PC-3 (cell line): ENCODE measurements at places on chromosomes 3 and 15.
A peak's percentile ranks its signal among the peaks of the same experiment; 100 is the strongest.

DNA sequence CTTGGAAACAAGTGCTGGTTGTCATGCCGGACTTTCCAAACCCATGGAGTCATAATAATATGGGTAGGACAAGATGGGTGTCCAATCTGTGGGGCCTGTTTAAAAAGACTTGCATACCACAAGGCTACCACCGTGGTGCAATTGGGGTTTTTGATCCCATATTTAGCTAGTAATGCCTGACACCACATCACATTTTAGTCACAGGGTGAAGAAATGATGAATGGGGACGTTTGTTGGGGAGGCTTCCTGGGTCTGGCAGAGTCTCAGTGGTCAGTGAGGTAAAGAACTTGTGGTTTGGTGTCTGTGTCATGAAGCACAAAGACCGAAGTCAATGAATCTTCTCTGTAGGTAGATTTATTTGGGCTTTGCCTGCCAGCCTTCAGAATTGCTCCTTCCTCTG, 31.0 kb downstream of the P3H2 start:
- DNase-seq = peak; percentile 12

- peak; percentile 55 for DNase-seq
These were observed 16.0 kb downstream of the SEC61A1 start for GRCh38 chr3:128068156-128068620.

- no peak for DNase-seq
These were observed 30.1 kb upstream of the IP6K2 start for GRCh38 chr3:48747015-48747615.

GRCh38 chr3:32160706-32161214, 54.3 kb downstream of the GPD1L start:
- DNase-seq = no peak

GRCh38 chr3:106452096-106452495, 583.3 kb upstream of the CBLB start:
- no peak for DNase-seq

DNA sequence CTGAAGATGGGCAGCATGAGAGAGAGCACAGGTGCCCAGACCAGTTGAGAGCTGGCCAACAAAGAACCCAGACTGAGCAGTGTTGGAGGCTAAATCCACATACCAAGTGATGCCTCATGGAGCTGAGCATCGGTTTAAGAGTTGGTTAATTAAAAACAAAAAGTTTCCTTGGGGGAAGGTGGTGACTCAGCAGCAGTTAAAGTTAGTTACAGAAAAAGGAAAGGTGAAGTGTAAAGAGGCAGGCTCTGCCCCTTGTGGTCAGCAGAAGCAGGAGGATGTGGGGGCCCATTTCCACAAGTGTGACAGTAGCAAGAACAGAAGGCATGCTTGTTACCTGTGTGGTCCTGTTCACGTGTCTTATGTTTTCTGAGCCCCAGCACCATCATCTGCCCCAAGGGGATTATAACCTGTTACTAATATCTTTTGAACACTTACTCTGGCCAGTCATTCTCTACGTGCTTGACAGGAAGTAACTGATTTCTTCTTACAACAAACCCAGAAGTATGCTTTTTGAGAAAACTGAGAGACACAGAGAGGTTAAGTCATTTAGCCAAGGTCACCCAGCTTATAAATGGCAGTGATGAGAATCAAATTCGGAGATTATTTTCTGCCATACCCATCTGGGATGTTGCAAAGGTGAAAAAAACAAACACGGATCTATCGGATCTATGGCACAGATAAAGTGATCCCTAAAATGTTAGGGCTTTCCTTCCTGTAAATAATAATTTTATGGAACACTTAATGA, 91.0 kb downstream of the EPHB1 start:
- DNase-seq = peak; percentile 8

DNA sequence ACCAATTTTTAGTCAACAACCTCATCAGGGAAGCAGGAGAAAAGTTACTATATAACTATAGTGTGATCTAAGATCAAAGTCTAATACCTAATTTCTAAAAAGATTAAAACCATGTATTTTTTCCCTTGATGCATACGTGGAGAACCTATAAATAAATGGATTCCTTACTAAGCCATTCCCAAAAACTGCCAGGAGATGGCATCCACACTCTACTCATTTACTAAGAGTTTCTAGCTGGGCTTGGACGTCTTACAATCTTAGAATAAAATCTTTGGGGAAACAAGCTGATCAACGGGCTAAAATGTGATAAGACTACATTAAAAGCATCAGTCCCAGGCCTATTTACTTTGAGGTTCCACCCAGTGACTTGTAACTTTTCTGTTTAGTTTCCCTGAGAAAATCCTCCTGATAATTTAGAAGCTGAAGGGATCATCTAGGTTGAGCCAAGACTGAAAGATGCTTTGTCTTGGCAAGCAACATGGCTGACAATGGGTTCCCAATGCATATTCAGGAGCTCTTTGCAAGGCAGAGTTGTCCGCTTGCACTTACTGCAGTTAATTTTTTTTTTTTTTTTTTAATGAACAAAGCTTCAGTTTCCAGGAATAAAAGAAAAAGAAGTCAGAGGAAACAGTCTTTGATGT, 85.5 kb upstream of the FGF12 start:
- DNase-seq = peak; percentile 84

DNA sequence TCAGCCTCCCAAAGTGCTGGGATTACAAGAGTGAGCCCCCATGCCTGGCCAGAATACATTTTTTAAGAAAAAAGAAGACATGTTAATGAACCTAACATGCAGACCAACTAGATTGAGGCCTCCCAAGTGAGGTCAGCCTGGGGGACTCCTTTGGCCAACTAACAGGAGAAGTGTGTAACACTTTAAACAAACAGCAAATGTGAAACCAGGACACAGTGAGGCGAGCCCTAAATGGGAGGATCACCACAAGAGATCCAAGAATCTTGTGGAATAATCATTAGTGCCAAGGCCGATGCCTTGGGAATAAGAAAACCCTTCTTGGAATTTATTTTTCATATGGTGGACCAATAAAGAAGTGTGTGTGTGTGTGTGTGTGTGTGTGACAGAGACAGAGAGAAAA, 73.9 kb downstream of the ATP10A start:
- no peak for DNase-seq

DNA sequence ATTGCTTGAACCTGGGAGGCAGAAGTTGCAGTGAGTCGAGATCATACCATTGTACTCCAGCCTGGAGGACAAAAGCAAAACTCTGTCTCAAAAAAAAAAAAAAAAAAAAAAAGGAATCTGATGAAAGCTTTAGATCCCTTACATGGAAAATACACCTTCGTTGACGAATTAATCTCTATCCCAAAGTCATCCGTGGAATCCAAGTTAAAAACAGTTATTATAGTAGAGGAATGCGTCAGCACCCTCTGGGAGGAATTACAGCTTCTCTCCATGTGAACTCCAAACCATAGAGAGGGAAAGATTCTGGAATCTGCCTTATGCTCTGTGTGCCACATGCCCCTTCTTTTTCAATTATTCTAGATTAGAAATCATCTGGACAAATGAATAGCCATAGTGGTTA, 192.3 kb upstream of the C2CD4B start:
- DNase-seq = no peak

GRCh38 chr15:39471785-39472574, 108.9 kb upstream of the THBS1 start:
- no peak for DNase-seq

DNA sequence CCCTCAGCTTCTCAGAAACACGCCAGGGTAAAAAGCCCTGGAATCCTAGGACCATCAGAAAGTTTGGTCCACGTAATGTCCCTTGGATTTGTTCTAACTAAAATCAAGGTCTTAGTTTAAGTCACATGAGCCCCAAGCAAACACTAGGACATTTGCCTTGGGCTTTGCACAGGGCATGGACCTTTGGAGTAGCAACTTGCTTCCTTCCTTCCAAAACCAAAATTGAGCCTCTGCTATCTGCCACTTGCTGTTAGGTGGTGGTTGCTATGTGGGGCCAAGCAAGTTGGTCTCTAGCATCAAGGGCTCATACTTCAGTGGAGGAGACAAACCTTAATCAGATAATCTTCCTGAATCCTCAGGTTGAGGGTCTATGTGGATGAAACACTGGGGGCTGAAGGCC, 4.0 kb upstream of the DAG1 start:
- DNase-seq = no peak

DNA sequence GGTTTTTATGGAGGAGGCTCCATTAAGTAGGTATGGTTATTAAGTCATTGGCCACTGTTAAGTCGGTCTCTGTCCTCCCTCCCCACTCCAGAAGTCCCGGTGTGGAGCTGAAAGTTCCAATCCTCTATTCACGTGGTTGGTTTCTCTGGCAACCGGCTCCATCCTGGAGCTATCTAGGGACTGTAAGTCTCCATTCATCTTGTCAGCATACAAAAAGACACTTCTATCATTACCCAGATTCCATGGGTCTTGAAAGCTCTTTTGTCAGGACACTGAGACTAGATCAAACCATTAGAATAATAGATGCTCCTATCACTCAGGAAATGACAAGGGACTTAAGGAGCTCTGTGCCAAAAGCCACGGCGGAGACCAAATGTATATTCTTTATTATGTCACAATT, 110.3 kb downstream of the PIK3CB start:
- DNase-seq = no peak

DNA sequence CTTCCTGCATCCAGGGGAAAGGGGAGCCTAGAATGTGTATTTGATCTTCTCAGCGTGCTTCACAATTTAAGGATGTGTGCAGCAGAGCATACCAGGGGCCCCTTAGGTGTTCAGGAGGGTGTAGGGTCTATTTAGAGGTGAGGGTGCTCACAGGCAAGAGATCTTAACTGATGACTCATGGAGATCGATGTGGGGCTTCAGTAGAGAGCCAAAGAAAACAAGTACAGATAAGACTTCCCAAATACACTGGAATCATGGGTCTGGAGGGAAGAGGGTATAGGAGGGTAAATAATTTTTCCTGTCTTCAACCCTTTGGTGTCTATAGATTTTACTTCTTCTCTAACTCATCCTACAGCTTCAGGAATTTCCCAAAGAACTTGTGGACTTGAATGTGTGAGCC, 170.2 kb upstream of the LRRC3B start:
- no peak for DNase-seq

- no peak for DNase-seq
These were observed 11.2 kb downstream of the SEC13 start for GRCh38 chr3:10309736-10310135.

GRCh38 chr3:122679882-122680474, 661 bp upstream of the PARP14 start:
- peak; percentile 43 for DNase-seq

DNA sequence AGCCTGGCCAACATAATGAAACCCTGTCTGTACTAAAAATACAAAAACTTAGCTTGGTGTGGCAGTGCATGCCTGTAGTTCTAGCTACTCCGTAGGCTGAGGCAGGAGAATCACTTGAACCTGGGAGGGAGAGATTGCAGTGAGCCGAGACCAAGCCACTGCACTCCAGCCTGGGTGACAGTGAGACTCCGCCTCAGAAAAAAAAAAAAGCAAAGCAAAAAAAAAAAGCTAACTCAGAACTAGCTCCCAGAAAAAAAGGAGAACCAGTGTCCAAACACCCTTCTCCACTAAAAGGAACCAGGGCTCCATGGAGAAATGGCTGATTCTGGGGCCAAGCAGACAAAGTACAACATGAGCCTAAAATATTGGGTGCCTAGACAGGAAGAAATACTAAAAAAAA, 16.7 kb upstream of the CRTC3 start:
- no peak for DNase-seq

- no peak for DNase-seq
These were observed 45.8 kb upstream of the KLF13 start for GRCh38 chr15:31280831-31281216.

- no peak for DNase-seq
These were observed 130.6 kb downstream of the NSMCE3 start for GRCh38 chr15:29139072-29139471.

DNA sequence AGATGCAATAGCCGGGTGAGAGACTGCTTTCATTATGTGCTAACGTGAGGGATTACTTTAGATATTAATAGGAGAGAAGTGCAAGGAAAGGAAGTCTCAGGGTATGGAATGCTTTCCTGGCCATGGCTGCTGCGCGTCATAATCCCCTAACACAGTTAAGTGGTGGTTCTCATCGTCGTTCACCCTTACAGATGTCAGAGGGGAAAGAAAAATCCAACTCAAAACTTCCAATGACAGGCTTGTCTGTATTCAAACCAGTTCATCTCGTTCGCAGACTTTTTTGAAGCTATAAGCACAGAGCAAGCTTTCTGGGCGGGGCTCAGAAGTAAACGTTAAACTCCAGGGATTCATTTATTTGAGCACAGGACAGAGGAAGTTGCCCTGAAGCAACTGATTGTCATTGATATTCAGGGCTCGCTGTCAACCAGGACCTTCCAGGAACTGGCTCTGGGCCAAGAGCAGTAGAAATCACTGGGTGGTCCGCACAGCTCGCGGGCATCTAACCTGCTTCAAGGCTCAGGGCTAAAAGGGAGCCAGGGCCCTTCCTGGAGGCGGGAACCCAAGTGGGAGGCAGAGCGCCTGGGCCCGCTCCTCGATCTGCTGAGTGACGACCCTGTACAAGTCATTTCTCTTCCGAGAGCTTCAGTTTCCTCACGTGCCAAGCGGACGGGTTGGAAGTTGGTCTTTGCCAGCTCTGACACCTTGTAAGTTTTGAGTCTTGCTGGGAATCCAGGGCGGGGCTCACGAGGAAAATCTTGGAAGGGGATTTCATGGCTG, 1.1 kb upstream of the LPP start:
- DNase-seq = peak; percentile 81

DNA sequence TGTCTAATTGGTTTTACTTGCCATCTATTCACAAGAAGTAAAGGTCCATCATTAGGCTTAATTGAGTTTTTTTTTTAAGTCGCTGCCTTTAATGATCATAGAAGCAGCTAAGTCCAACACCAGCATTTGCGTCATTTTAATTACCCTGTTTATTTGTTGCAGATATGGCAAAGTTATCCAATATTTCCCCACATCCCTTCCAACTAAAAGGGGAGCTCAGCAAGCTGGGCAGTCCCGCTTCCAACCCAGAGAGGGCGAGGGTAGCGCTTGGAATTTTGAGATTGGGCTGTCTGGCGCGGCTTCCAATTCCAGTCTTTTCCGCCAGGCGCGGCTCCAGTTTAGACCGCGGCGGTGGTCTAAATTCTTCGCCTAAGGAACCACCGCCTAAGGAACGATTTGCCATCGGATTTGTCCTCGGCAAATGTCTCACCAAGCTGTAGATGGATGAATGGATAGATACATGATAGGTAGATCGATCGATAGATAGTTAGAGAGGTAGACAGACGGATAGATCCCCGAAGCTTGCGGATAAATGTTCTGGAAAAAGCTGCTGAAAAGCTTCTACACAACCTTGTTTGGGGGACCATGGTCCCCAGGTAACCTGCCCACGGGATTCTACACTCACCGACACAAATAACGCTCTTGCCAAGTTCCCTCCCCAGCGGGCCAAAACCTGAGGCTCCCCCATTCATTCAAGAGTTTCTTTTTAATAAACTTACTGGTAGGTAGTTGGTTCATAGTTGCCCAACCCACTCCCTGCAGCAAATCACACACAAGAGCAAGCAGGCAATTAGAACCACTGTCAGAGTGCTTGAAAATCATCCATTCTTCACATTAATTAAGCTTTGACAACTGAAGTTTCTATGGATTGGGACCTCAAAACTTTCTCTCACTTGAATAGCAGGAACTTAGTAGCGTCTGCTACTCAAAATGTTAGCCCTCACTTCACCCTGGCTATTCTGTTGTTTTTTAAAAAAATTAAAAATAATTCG, 49.1 kb downstream of the ZIC4 start:
- no peak for DNase-seq

- no peak for DNase-seq
These were observed 19.0 kb downstream of the XYLB start for GRCh38 chr3:38365469-38366062.
